GM03348 (cell line): ENCODE measurements at places on chromosomes 7 and 10.

GRCh38 chr7:128044064-128044463 is 12.8 kb upstream of the LRRC4 start:
- DNase-seq = no peak

- no peak for DNase-seq
These were observed 6.2 kb downstream of the SFR1 start for GRCh38 chr10:104128214-104128613.

DNA sequence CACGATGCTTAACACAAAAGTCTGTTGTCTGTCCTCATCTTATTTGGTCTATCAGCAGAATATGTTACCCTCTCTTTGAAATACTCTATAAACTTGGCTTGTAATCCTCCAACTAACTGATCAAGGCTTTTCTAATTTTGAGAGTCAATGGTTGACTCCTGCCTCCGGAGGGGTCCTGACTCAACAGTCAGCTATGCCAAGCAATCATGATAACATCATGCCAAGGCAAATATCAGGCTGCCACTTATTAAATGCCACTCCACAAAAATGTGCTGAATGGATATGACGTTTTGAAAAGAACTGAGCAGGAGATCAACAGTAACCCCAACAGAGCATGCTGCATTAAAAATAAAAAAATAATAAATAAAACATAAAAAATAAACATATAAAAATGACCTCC is 116.1 kb downstream of the PARD3 start:
- peak; percentile 64 for DNase-seq

GRCh38 chr7:150753826-150754603 is 16.8 kb downstream of the GIMAP5 start:
- no peak for DNase-seq

DNA sequence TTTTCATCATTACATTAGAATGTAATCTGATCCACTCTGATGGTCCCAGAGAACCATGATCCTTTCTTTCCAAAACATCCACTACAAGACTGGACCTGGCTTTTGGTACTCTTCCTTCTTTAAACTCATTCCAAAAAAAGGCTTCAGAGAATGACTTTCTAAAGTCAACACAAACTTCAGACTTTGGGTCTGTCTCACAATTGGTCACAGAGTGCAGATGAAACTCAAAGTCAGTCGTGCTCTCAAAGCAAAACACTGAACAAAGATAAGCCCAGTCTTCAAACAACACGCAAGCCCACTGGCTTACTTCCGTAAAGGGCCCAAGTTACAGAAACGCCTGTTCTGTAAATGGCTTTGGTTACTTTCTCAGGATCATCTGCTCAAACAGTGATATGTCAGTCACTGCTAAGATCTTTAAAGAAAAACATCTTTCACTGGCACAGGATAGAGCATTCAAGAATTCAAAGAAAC is 250.9 kb upstream of the MKLN1 start:
- peak; percentile 20 for DNase-seq

- DNase-seq = no peak
These were observed 47.3 kb downstream of the ST8SIA6 start for GRCh38 chr10:17407047-17407446.

GRCh38 chr10:17588420-17588819 is 28.8 kb downstream of the HACD1 start:
- no peak for DNase-seq

- DNase-seq = no peak
These were observed 34.1 kb downstream of the GBX1 start for GRCh38 chr7:151133266-151133985.

DNA sequence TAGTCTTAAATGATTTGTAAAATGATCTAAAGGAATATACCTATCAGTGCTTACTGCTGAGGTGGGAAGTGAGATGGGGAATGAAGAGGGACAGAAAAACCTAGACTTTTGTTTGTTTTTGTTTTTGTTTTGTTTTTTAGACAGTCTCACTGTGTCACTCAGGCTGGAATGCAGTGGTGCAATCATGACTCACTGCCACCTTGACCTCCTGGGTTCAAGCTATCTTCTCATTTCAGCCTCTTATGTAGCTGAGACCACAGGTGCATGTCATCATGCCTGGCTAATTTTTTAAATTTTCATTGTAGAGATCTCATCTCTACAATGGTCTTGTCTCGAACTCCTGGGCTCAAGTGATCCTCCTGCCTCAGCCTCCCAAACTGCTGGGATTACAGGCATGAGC is 116.4 kb upstream of the SEM1 start:
- no peak for DNase-seq

DNA sequence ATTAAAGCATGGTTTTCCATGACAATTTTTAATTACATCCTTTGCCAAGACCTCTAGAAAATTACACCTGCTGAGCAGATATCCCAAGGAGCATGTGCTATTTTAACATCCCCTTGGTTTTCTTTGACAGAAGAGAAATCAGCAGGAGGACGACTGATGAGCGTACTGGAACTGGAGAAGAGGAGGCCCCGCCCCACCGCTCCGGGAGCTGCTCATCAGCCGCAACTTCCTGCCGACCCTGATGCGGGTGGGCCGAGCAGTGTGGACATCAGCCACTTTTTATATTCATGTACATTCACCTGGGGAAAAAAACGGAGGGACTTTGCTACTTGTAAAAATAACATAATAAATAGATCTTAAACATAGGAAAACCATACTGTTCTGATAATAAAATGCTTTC is 54.2 kb downstream of the CDC123 start:
- DNase-seq = no peak

- no peak for DNase-seq
These were observed 131.9 kb downstream of the NRCAM start for GRCh38 chr7:108324053-108325038.

GRCh38 chr10:31769564-31769963 is 159.1 kb downstream of the ARHGAP12 start:
- DNase-seq = peak; percentile 65

DNA sequence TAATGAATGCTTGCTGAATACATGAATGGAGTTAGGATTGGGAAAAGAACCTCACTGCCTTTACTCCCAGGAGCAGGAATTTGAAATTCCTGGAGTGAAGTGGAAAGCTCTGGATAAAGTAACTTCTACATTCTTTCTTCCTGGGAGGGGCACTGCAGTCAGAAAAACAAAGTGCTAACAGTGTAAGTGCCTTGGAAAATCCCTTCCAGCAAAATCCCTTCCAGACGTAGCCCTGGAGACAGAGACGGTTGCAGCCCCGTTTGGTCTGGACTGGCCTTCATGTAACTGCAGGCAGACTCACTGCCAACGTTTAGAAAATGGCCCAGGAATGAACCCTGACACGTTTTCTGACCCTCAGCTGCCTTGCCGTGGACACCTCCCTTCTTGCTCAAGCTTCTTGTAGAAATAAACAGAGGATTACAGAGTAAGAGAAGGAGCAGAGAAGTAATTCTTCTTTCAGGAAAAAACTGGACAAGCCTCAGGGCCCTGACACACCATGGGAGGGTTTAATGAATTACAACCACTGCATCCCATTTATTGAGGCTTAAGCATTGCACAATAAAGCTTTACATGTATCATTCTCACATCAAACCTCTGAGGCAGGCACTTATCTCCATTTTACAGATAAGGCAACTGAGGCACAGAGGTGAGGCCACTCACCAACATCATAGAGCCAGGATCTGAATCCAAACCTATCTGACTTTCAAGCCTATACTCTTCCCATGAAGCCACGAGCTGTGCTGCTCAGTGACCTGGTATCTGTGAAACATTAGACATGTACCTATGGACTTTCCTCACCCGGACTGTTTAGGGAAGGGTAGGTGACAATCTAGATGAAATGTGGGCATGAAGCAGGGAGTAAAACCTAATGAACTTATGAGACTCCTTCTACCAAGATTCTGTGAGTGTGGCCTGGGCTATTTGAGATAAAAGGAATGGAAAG is 7.8 kb downstream of the ITPRIP start:
- DNase-seq = peak; percentile 66

- DNase-seq = no peak
These were observed 349.6 kb downstream of the DNAJB6 start for GRCh38 chr7:157686285-157686894.

DNA sequence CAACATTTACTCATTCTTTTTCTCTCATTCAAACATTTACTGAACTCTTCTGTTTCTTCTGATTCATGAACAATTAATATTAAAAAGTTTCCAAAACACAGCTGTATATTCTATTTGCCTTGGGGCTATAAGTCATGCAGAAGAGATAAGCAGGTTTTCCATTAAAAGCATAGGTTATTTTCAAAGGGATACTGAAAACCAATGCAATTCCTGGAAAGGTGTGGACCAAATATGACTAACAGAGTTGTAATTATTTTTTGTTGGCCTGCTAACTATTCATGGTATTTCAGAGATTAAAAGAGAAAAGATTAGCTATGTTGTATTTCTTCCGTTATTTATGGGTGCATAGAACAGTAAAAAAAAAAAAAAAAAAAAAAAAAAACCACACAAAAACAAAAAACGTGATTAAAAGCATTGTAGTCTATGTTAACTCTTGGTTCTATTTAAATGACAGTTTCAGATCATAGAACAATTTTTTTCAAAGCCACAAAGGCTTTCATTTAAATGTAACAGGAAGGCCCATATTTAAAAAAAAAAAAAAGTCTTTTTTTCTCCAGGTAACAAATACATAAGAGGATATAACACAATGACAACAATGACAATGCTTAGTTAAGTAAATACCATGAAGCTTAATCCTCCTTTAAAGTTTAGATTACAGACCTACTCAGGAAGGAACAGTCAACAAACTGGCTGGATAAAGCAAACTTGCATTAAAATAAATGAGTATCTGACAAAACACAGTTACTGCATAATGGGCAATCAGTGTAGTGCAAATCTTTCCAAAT is 1042.9 kb downstream of the GATA3 start:
- DNase-seq = no peak

- no peak for DNase-seq
These were observed 43.5 kb downstream of the TRRAP start for GRCh38 chr7:98921608-98922372.

- DNase-seq = no peak
These were observed 159.8 kb downstream of the NRF1 start for GRCh38 chr7:129771201-129771927.

DNA sequence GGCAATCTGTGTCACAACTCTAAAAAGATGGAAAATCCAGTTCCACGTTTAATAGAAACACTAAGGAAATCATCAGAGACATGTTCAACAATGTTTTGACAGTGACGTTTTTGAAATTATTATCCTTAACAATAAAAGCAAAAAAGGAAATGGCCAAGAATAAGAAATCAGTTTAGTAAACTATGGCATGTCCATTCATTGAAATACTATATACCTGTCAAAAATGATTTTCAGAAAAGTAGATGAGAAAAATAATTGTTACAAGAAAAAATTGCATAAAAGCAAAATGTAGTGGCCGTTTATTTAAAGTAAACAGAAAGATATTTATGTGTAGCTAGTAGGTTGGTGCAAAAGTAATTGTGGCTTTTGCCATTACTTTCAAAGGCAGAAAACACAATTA is 345.4 kb upstream of the NPSR1 start:
- DNase-seq = no peak

DNA sequence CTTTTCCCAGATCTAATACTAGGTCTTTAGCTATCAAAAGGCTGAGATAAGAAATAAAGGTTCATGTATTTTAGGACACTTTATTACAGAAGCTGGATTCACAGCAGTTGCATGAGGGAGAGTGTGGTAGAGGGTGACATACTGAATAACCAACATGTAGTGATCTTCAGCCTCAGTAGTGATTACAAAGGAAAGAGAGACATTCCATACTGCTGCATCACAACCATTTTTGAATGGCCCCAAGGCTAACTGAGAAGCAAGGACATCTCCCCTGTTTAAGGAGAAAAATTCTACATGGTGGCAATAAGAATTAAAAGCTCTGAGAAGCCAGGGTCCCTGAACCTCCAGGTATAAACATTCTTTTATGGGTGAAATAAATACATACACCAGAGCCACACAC is 35.3 kb downstream of the COG5 start:
- DNase-seq = peak; percentile 65

- no peak for DNase-seq
These were observed 60.8 kb upstream of the SP4 start for GRCh38 chr7:21367081-21367480.

GRCh38 chr7:154781369-154782303 is 221.3 kb downstream of the PAXIP1 start:
- no peak for DNase-seq

- no peak for DNase-seq
These were observed 154.4 kb downstream of the CUBN start for GRCh38 chr10:16975188-16975587.

DNA sequence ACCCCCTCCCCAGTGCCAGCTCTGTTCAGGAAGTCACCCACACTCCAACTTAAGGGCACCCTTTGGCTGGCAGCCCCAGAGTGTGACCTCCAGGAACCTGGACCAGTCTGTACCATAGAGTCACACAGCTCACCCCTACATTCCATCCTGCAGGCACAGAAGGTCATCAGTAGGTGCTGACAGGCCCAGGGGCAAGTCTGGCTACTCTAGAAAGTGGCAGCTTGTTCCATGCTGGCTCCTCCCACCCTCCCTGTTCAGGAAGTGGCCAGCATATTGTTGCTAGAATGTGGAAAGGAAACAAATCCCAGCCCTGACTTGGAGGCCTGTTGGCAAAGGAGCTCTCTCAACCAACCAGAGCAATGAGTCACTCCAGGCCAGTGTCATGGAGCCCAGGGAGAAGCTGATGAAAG is 3.2 kb upstream of the NCOA4 start:
- DNase-seq = peak; percentile 78

- no peak for DNase-seq
These were observed 61.1 kb downstream of the CHST15 start for GRCh38 chr10:124032087-124032935.

- no peak for DNase-seq
These were observed 26.3 kb downstream of the PAPSS2 start for GRCh38 chr10:87685832-87686574.

GRCh38 chr7:6170571-6171531 is 101.6 kb downstream of the CYTH3 start:
- no peak for DNase-seq

- DNase-seq = no peak
These were observed 470.6 kb upstream of the ZWINT start for GRCh38 chr10:56831681-56832080.

GRCh38 chr7:3579638-3580219 is 278.7 kb downstream of the SDK1 start:
- no peak for DNase-seq

DNA sequence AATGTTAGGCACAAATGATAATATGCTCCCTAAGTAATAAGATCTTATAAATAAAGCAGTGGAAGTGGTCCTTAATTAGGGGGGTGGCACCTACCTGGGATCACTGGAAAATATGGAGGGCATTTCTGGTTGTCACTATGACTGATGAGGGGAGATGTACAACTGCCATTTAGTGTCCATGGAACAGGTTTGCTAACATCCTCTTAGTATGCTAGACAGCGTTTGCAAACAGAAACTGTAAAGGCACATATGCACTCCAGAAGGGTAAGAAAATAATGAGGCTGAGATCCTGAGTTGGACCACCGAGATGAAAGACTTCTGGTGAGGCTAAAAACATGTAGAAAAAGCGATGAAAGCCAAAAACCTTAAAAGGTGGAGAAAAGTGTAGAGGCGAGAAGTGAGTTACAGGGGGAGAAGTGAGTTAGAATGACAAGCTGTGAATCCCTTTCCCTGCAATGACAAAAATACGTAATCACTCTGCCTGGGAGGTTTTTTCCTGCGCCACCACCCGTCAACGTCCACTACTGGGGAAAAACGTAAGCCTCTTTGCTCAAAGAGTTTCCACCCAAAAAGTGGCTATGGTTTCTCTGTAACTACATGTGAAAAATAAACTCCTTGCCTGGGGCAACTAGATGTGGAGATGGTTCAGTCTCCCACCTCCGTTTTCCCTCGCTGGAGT is 767 bp downstream of the KRIT1 start:
- peak; percentile 39 for DNase-seq

GRCh38 chr10:111835574-111835973 is 348.0 kb downstream of the GPAM start:
- DNase-seq = peak; percentile 60
